Right ventricle myocardium superior (tissue), 1 donor: ENCODE measurements at places on chromosomes 3 and 15. TPM values are rescaled to one million over a fixed set of nuclear protein-coding genes. Genes with fewer than 3 reads are reported as not detected.

GRCh38 chr3:69738315-69738714 is 949 bp upstream of the MITF start:
- DNase-seq, result no peak

DNA sequence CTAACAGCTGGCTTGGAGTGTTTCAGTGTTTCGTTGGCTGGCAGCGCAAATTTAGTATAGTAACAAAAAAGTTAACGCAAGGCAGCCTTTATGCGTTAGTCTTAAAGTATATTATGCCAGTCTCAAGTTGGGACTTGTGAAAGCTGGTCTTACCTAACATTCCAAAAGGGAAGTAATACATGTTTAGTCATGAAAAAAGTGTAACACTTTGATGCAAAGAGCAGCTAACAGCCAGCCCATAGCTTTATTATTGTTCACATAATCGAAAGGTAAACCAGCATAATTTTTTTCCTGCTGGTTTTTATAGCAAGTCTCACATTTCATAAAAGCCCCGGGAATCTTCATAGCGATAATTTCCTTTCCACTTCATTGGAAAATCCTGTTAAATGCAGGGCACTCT is 2.4 kb upstream of the GPR87 start:
- DNase-seq, result no peak

- no peak for DNase-seq
Measured at GRCh38 chr3:160157321-160157720, 67.9 kb upstream of the C3orf80 start.

GRCh38 chr15:91496754-91497691 is 356.5 kb upstream of the SLCO3A1 start:
- no peak for DNase-seq

- no peak for DNase-seq
Measured at GRCh38 chr3:183975981-183976662, 41.6 kb downstream of the ABCC5 start.

DNA sequence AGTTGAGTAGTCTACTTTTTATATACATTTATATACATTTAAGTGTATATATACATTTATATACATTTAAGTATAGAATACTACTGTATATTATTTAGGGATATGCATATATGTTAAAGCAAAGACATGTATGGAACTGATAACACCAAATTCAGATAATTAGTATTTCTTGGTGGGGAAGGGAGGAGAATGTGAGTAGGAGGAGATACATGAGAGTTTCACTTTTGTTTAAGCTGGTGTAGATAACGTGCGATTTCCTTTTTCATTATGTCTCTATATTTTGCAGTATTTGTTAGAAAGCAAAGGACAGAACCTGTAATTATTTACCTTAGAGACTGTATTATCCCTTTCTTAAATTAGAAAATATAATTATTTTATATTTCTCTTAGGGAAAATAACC is 16.6 kb upstream of the NIT2 start:
- DNase-seq, result no peak

- no peak for DNase-seq
Measured at GRCh38 chr3:148816427-148816826, 11.2 kb upstream of the CPB1 start.

DNA sequence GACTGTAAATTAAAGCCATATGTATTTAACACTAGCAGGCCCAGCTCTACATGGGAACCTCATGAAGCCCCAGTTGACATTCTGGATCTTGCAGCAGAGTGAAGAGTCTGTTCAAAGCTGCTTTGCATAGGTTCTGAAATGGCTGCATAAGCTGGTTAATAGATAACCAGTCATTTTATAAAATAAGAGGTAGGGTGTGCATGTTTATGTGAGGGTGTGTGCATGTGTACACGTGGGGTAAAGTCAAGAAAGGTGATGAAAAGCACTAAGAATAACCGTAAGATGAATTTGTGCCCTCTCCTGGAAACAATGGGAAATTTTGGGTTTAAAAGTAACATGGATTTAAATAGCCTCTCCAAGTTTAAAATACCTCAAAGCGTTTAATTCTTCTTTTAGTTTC is 33.0 kb downstream of the PAQR9 start:
- no peak for DNase-seq

GRCh38 chr15:44035781-44036699 is 159.0 kb downstream of the FRMD5 start:
- no peak for DNase-seq

- no peak for DNase-seq
Measured at GRCh38 chr3:149020839-149021252, 29.5 kb downstream of the GYG1 start.

GRCh38 chr3:64148955-64149653 is 76.2 kb downstream of the PRICKLE2 start:
- DNase-seq, result no peak

Gene GPR27
- total RNA-seq, result 3.7 TPM

Gene DUT
- total RNA-seq, result 79.0 TPM

Gene LRTM1
- total RNA-seq, result not detected

Gene ALDH1A3
- total RNA-seq, result 2.9 TPM

Gene ZNF445
- 12.8 TPM for total RNA-seq

Gene ARNT2
- 3.3 TPM for total RNA-seq
